ENCODE measurements at places on chromosomes 16 and 17.
A peak's percentile ranks its signal among the peaks of the same experiment; 100 is the strongest.

- no peak for DNase-seq
Observed at GRCh38 chr17:17156107-17156506, 50.0 kb downstream of the PLD6 start.

- DNase-seq: no peak
Observed at GRCh38 chr16:425740-426114, 278 bp downstream of the RAB11FIP3 start.

GRCh38 chr16:82027629-82028064 lies 7.4 kb upstream of the HSD17B2 start:
- no peak for DNase-seq

GRCh38 chr17:4947411-4948165 lies 742 bp downstream of the PFN1 start:
- DNase-seq: peak; percentile 60

DNA sequence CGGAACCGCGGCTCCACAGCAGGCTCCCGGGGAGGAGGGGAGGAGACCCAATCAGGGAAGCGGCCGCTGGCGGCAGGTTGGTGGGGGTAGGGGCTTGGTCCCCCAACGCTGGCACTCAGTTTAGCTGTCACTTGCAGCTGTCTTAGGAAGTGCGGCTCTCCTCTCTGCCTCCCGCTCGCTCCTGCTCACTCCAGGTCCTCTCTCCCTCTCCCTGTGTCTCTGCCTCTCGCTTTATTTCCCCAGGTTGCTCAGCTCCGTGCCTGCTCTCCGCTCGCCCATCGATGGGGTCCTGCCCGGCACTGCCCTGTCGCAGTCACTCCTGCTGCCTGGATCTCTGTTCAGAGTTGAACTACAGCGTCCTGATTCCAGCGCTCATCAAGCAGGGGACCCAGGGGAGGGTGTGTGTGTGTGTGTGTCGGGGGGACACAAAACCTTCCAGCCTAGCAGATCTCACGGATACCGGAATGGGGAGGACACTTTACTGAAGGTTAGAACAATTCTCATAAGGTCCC lies 145.6 kb downstream of the ENGASE start:
- DNase-seq: no peak

GRCh38 chr17:45436161-45436560 lies 3.5 kb upstream of the ARHGAP27 start:
- peak; percentile 66 for DNase-seq

DNA sequence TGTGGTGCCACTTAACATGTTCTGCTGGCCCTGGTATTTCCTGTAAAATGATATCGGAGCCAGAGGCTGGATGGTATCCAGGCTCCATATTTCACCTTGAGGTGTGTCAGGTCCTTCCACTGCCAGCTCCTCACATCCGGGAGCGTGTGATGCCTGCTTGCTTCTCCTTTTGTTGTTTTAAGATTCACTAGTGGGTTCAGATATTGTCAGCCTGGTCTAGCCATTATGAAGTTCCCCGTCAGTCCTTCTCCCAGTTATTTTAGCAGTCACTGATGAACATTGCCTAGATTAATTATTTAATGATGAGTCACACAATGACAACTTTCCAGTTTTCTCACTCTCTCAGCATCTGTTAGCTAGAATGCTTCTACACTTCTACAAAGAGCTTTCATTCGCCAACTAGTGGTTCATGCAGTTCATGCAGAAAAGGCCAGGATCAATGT lies 11.3 kb downstream of the DNAAF1 start:
- no peak for DNase-seq

DNA sequence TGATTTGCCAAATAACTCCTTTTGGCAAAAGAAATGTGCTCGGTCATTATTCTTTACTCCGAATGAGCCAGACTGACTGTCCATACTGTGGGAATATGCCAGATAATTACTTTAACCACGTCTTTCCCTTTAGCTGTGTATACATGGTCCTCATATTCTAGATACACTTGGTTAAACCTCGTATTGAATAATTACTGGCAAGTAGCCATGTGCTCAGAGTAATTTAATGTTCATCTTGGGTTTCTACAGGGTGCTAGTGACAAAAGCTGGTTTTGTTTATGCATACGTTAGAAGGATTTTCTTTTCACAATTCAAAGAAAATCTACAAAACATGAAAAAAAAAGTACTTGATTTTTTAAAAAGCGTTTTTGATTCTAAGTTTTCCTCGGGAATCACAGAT lies 540.3 kb downstream of the KCNJ2 start:
- DNase-seq: no peak

- peak; percentile 34 for DNase-seq
Observed at GRCh38 chr16:19138601-19139000, 24.8 kb downstream of the ITPRIPL2 start.

DNA sequence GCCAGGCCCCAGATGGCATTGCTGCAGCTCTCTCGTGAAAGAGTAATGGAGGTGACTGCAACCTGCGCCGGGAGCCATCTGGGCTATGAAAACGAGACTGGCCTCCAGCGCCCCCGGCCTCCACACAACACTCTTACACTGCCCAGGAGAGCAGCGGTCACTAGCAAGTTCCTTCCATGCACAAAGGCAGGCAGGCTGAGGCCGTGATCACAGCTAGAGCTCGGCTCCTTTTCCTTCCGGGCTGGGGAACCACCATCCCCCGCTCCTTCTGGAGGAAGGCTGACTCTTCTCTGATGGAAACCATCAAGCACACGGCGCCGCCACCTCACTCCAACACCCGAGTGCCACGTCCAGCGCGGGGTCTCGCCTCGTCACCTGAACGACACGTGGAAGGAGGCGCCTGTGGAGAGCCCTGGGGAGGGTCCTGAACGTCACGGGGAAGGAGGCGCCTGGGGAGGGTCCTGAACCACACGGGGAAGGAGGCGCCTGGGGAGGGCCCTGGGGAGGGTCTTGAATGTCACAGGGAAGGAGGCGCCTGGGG lies 61.9 kb downstream of the KLHDC4 start:
- DNase-seq: no peak

DNA sequence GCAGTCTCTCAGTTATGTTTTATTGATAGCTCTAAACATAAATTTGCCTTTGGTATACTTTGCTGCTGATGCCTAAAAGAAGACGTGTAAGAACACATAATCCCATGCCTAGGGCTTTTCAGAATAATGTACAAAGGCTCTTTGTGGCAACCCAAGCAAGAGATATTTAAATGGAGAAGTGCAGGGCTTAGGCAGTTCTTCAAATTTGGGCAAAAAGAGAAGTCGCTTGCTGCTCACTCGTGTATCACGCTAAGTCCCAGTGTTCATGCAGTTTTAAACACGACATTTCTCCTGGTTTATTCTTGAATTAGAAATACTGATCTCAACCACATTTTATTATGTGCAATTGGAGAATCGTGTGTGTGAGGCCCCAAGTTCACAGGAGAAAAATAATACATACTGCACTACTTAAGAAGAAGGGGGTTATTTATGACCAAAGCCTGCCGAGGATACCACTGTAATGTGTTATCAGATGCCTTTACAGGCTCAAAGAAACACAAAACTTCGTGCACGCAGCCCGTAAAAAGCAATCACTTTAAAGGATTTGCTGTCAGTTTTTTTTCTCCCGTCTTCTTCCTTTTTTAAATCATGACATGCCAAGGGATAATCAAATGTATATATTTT lies 22.5 kb upstream of the IRX6 start:
- no peak for DNase-seq

GRCh38 chr17:82791532-82791931 lies 39.7 kb downstream of the TBCD start:
- peak; percentile 86 for DNase-seq

GRCh38 chr17:9907883-9908648 lies 3.0 kb upstream of the RCVRN start:
- DNase-seq: no peak

- DNase-seq: no peak
Observed at GRCh38 chr16:69663846-69664245, 62.5 kb downstream of the NQO1 start.

DNA sequence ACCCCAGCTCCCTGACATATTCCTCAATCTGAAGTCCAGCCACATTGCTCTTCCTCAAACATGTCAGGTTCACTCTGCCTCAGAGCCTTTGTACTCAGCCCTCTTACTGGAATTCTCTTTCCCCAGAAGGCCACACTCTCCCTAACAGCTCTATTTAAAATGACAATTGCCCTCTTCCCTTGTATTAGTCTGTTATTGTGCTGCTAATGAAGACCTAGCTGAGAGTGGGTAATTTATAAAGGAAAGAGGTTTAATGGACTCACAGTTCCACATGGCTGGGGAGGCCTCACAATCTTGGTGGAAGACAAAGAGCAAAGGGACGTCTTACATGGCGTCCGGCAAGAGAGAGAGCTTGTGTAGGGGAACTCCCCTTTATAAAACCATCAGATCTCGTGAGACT lies 46.0 kb downstream of the HS3ST2 start:
- no peak for DNase-seq

DNA sequence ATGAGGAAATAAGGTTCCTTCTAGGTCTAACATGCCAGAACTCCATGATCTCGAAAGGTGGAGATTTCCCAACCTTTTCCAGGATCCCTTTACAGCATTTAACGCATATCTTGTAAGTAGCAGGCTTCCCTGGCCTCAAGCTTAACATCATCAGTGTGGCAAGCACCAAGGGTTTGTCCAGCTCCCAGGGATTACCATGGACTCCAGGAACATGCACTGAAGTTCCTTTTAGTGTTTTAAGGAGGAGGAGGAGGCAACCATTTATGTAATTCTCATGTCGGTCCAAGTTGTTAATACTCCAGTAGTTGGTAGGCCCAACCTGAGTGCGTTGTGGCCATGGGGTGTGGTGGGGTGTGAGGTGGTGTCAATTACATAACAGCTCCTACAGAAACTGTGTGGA lies 11.8 kb upstream of the SKAP1 start:
- no peak for DNase-seq

GRCh38 chr17:46901291-46901690 lies 21.7 kb upstream of the GOSR2 start:
- DNase-seq: no peak

GRCh38 chr17:82204831-82205719 lies 7.6 kb downstream of the CCDC57 start:
- DNase-seq: peak; percentile 56

DNA sequence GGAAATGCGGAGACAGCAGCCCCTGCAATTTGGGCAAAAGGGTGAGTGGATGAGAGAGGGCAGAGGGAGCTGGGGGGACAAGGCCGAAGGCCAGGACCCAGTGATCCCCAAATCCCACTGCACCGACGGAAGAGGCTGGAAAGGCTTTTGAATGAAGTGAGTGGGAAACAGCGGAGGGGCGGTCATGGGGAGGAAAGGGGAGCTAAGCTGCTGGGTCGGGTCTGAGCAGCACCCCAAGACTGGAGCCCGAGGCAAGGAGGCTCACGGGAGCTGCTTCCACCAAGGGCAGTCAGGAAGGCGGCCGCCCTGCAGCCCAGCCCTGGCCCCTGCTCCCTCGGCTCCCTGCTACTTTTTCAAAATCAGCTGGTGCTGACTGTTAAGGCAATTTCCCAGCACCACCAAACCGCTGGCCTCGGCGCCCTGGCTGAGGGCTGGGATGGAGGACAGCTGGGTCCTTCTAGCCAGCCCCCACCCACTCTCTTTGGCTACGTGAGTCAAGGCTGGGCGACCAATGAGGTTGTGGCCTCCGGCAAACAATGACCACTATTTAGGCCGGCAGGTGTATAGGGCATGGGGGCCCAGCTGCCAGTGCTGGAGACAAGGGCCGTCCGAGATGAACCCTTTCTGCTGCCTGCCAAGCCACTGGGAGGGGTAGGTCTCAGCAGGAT lies 507 bp downstream of the SERPINF1 start:
- peak; percentile 72 for DNase-seq

DNA sequence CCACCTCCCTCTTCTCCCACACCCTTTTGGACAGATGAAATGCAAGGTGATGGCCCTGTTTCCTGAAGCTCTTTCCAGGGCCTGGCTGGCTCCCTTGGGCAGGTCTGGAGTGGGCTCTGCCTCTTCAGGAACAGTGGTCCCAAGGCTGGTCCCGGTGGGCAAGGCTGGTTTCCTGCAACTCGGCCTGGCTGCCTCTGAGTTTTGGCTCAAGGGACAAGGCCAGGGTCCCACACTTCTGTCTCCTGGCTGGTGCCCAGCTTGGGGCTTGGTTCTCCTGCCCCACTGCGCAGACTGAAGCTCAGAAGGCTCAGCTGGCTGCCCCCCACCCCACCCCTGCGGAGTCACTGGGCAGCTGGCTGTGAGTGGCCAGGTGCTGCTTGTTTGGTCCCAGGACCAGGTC lies 3.8 kb upstream of the ACTG1 start:
- DNase-seq: no peak

DNA sequence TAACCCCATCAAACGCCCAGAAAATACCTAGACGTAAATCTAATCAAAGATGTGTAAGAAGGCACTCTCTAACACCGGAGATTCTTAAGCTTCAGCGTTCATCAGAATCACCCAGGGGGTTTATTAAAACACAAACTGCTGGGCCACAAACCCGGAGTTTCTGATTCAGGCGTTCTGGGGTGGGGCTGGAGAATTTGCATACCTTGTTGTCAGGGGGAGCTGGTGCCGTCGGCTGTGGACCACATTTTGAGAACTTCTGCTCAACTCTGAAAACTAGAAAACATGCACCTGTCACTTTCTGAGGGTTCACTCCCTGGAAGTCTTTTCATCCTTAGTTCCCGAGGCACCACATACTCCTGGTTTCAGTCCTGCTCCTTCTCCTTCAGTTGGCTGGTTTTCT lies 48.6 kb upstream of the WSCD1 start:
- no peak for DNase-seq

DNA sequence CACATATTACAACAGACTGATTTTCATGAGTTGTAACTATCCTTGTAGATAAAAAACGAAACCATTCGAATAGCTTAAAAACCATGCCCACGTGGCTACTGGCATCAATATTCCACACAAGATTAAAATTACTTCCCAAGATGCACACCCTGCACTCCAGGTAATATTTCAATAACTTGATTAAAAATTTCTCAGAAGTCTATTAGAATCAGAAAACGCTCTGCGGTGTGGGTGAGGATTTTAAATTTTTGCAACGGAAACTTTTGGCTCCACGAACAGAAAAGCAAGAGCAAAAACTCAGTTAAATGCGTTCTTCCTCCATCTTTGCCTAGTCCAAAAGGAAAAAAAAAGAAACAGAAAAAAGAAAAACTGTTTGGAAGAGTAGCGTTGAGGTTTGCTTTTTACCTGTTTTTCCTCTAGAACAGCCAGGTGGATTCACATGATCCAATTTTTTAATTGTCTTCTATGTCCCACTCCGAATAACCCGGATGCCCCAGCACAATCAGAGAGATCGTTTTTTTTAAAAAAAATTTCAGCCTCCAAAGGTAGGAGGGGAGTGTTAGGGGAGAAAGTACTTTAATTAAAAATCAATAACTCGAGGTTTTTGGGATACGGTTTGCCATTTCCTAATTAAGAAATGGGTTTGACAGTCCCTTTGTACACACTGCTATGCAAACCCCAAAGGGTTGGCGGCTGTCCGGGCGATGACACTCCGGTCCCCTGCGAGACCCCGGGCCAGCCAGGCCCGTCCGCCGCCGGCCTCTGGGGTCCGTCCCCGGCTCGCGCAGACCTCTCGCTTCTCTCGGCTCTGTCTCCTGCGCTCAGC lies 708 bp upstream of the NFAT5 start:
- no peak for DNase-seq

All from trophoblast cell (in vitro differentiated cells and primary cell).